ENCODE measurements at places on chromosomes 12 and 14.

DNA sequence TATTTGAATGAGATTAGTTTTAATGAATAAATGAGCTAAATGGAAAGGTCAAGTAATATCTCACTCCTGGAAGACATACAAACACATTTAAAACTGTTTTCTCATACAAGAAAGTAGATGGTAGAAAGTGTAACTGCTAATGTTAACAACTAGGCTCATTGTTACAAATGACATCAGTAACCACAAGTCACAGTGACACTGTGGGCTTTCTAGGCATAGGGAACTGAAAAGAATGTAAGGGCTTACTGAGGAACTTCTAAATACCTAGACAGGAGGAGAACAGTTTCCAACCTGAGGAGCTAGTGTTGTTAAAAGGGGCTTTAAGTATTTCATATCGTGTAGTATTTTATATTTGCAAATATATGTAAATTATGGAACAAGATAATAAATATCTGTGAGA, 17.5 kb upstream of the ERGIC2 start:
- no peak for DNase-seq

- DNase-seq = no peak
These were observed 907.5 kb upstream of the ATXN7L3B start for GRCh38 chr12:73629893-73630831.

- DNase-seq = no peak
These were observed 38.7 kb downstream of the P2RX4 start for GRCh38 chr12:121248622-121249021.

- no peak for DNase-seq
These were observed 28.1 kb downstream of the USP15 start for GRCh38 chr12:62288328-62288727.

DNA sequence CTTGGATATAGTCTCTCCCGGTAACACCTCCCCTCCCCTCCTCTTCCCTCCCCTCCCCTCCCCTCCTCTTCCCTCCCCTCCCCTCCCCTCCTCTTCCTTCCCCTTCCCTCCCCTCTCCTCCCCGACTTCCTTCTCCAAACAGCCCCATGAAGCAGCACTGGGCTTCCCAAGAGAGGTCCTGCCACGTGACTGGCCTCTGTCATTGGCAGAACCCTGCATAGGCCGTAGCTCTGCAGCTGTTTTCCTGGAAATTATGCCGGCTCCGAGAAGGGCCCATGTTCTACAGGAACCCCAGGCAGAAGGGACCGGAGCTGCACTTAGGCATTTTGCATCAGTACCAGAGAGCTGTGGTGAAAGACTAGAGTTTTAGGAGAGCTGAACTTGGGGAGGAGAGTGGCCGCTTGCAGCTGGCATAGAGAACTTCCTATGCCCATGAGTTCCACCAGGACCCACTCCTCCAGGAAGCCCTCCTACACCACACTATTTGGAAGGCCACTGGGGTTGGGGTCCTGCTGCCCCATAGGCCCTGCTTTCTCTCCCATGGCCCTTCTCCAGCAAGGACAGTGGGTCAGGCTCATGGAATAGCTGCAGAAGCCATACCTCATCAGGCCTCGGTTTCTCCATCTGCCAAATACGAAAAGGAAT, 5.1 kb upstream of the TNFAIP2 start:
- DNase-seq = no peak

GRCh38 chr12:64170024-64170423, 52.1 kb downstream of the KICS2 start:
- DNase-seq = no peak

- DNase-seq = no peak
These were observed 234.6 kb upstream of the FLRT2 start for GRCh38 chr14:85295318-85295717.

DNA sequence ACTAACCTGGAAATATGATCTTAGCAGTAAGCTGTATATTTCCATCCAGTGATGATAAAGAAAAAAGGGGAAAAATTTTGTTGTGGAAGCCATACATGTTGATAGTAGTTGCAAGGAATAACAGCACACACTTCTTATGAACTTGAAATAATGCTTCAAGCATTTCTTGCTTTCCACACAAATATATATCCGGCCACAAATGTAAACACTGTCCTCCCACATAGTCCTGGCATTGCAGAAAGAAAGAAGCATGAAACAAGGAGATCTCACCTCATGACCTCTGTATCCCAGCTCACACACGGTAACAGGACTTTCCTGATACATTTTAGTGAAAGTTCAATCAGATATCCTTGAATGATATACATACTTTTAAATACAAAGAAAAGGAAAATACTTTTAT, 56.0 kb downstream of the LLPH start:
- DNase-seq = no peak

DNA sequence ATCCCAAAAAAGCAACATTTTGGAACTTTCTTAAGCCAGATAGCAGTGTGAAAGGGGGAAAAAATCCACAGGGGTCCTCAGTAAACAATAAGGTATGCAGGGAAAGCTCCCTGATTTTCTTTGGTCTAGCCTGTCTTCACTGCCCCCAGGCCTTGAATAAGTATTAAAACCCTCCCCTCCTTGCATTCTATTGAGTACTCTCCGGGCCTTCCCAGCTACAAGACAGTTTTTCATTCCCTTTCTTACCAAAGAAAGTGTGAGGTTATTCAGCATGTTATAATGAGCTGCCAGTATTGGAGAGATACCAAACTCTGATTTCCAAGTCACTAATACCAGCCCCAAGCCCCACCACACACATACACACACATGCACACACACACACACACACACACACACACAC, 59.8 kb upstream of the KIF21A start:
- DNase-seq = no peak

DNA sequence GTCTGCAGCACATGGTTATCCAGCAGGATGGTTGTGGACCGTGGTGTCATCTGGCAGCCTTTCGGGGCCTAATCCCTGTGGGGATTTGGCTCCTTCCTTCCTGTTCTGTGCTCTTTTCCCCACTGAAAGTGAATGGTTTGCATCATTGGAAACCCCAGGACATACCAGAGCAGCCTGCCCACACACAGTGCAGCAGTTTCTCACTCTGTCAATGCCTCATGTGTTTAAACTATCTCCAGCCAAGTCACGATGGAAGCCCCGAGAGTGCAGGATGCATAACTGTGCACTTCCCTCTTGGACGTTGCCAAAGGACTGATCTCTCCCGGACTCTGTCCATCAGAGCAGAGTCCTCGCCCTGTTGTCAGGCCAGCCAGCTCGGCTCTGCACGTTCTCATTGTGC, 29.0 kb upstream of the AMN start:
- no peak for DNase-seq

GRCh38 chr14:91405724-91406435, 11.7 kb downstream of the CCDC88C start:
- no peak for DNase-seq

Data from chondrocyte (in vitro differentiated cells).